CD4-positive, alpha-beta T cell treated with Interleukin-17A for 4 hours (primary cell): ENCODE measurements at places on chromosomes 2 and 18.

GRCh38 chr18:37668971-37669747 is 103.6 kb upstream of the CELF4 start:
- DNase-seq, result no peak

- no peak for DNase-seq
Observed at GRCh38 chr2:56009758-56010458, 86.3 kb upstream of the EFEMP1 start.

- DNase-seq, result no peak
Observed at GRCh38 chr2:118706371-118706770, 141.1 kb downstream of the EN1 start.

DNA sequence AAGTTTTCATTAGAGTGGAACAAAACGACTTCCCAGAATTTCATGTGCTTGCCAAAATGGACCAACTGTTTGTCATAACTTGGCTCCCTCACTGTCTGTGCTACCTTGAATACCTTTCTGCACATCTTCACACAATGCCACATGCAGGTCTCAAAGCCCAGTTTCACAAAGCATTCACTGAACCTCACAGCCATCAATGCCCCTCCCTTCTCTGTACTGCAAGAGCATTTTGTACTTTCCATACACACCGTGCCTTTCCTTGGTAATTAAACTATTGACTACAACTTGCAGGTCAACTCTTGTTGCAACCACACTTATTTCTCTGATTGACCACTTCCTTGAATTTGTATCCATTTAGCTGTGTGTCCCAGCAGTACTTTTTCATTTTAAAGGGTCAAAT is 50.5 kb downstream of the PAX3 start:
- no peak for DNase-seq

DNA sequence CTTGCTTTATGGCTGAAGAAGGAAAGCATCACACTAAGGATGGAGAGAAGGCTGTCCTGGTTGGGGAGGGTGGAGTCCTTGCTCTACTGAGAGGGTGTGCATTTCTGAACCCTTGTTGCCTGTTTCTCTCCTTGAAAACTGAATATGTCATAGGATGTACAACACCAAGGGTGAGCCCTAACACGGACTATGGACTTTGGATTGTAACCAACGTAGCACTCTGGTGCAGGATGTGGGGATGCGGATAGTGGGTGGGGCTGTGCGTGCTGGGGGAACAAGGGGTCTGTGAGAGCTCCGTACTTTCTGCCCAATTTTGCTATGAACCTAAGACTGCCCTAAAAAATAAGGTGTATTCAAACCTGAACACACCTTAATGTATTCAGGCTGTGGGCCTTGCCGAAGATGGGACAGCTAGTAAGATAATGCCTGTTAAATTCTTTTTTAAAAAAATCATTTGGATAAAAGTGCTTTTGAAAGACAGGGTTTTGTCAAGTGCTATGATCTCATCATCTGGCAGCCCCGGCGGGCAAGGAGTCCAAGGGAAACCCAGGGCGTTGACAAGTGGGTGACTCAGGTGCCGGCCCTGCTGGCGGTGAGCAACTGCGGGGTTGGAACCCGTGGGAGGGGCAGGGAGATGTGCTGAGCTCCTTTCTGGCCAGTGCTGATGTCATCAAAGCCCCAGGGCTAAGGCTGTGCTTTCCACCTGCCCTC is 54.0 kb downstream of the GATA6 start:
- DNase-seq, result no peak

DNA sequence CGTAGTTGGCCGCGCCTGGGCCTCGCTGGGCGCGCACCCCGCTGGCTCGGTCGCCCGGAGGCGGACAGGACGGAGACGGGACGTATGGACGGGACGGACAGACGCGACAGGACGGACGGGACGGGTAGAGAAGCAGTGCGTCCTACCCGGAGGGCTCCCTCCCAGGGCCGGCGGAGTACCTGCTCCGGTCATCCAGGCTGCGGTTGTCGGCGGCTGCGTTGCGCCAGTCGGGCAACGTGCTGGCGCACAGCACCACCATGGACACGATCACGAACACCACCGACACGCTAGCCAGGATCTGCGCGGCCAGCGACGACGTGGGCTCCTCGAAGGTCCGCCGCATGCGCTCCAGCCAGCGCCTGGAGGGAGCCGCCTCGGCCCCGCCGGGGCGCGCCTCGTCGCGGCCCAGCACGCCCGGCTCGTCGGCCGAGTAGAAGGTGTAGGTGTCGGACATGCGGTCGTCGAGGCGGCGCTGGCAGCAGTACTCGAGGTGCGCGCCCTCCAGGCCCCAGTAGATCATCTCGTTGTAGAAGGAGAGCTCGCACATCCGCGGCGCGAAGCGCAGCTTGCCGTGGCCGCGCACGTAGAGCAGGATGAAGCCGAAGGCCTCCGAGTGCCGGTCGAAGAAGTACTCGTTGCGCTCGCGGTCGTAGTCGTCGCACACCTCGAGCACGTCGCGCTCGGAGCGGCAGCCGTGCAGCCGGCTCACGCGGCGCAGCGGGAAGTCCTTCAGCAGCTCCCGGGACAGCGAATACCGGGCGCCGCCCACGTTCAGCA is 903 bp downstream of the KCNG3 start:
- peak; percentile 57 for DNase-seq

DNA sequence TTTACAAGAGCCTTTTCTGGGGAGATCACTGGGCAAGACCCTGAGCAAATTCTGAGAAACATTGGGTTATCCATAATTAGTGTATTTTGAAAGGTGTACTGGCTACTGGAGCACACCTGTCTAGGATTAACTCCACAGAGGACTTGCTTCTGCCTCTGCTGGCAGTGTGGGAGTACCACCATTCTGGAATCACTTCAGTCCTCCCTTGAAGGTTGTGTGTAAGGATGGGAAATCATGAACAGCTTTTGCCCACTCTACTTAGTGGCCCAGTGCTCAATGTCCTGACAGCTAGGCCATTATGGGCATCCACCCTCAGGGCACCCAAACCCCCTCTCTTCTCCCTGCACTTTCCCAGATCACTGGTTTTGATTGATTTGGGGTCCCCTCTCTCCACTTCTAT is 8.1 kb upstream of the SANBR start:
- no peak for DNase-seq

GRCh38 chr2:16181062-16181740 is 240.9 kb downstream of the MYCN start:
- no peak for DNase-seq

DNA sequence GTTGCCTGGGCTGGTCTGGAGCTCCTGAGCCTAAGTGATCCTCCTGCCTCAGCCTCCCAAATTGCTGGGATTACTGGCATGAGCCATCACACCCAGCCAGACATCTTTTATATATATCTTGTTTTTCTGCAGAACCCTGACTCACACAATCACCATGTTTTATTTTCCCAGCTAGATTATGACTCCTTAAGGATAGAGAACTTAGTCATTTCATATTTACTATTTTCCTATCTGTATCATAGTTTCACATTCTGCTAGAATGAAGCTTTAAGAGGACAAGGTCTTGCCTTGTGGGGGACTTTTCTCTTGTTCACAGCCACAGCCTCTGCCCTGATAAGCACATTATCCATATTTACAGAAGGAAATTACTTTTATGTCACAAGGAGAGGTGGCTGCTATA is 73.9 kb downstream of the LBH start:
- no peak for DNase-seq

GRCh38 chr18:59109375-59109774 is 30.3 kb upstream of the SEC11C start:
- DNase-seq, result no peak
